NCI-H1436 (cell line): ENCODE measurements at places on chromosomes 5 and 9.

DNA sequence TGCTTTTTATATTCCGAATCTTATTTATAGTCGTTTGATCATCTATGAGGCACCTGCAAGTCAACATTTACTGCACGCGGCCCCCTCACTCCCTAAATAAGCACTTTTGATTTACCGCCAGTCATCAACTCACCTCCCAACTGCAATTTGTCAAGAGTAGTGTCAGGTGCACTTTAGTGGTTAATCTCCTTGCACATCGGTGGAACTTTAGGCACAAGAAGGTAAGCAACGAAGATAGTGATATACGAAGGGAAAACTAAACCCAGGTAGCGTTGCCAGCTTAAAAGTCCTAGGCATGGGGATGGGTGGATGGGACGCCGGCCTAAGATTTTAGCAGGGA, 513 bp upstream of the RNF180 start:
- DNase-seq: no peak

GRCh38 chr5:64207978-64208377, 42.3 kb downstream of the RNF180 start:
- no peak for DNase-seq

GRCh38 chr5:59001716-59002115, 418.8 kb downstream of the RAB3C start:
- no peak for DNase-seq

GRCh38 chr9:88991066-88992034, at the start of gene S1PR3:
S1PR3 (plus strand) TSS chr9:88991468; CDS start chr9:89001201, 9,733 bp downstream.
- DNase-seq: no peak

DNA sequence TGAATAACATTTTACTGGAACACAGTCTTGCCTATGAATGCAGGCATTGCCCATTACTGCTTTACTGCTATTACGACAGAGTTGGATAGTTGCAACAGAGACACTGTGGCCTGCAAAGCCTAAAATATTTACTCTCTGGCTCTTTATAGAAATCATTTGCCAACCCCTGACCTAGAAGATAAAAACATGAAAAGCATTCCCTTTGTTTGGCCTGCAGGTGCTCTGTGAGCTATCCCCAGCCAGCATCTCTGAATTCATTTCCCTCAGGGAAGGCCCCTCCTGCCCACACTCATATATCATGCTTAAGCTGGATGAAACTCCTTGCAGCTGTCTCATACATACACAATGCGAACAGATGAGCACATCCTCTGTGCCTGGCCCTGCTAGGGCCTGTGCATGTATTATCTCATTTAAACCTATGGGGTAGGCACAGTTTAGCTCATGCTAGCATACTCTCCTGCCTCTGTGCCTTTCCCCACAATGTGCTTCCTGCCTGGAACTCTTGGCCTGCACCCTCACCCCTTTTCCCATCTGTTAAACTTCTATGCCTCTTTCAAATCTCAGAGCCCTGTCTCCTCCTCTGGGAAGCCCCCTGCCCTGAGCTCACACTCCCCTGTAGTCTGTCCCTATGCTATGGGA, 193.1 kb downstream of the PAX5 start:
- no peak for DNase-seq

DNA sequence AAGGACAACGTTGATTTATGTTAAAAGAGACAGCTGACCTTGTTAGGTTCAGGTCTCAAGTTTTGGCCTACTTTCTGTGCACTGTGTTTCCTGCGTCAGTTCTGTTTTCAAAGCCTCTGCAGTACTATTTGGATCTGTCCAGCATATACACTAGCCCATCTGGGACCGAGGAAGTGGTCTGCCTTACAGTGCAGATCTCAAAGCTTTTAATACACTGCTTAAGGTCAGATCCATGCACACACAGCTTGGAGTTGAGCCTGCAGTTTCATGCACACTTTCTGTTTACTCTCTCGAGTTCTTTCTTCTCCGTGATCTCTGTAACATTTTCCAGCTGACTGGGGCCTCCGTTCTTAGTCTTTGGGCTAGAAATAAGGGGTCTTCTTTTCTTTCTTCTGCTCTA, 24.1 kb downstream of the CARTPT start:
- DNase-seq: no peak

DNA sequence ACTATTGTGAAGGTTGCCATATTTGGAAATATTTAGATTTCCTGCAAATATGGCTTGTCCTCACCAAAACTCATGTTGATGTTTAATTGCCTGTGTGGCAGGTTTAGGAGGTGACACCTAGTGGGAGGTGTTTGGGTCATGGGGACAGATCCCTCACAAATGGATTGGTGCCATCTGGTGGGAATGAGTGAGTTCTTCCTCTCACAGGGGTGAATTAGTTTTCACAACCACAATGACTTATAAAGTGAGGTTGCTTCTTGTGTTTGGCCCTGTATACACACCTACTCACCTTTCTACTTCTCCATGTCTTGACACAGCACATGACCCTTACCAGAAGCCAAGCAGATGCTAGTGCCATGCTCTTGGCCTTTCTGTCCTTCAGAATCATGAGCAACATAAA, 41.1 kb downstream of the ISOC1 start:
- DNase-seq: no peak

GRCh38 chr5:127581450-127581849, 64.0 kb downstream of the PRRC1 start:
- DNase-seq: no peak

DNA sequence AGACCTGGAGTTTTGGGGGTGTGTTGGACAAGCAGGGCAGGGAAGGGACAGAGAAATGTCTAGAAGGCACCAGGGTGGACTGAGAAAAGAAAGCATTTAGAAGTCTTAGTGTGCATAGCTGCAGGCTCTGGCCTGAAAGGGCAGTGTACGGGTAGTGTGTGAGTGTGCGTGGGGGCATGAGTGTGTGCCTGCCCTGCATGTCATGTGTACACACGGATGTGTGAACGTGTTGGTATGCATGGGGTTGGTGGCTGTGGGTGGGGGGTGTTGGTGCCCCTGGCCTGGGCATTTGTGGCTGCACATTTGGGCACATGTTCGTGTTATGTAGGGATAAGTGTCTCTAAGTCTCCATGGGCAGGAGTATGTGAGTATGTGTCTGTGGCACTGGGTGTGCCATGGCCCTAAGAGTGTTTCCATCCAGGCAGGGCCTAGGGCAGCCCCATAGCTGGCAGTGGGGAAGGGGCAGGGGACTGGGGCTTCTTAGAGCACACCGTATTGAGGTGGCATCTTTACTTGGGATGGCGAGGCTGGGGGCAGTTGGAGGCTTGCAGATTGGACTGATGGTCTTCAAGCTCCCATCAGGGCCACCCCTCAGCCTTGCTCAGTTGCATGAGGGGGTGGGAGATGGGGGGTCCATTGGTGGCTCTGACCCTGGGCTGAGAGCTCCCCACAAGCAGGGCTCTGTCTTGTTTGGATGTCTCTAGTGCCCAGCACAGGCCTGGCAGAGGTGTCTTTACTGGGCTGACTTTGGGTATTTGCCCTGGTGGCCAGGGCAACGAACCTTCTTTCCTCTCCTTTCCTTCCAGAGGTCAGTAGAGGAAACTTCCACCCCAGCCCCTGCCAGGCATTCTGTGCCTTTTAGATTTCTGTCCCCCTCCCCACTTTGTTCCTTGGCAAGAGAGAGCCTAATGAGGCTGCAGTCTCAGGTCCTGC, 15.0 kb downstream of the PSD2 start:
- DNase-seq: no peak

DNA sequence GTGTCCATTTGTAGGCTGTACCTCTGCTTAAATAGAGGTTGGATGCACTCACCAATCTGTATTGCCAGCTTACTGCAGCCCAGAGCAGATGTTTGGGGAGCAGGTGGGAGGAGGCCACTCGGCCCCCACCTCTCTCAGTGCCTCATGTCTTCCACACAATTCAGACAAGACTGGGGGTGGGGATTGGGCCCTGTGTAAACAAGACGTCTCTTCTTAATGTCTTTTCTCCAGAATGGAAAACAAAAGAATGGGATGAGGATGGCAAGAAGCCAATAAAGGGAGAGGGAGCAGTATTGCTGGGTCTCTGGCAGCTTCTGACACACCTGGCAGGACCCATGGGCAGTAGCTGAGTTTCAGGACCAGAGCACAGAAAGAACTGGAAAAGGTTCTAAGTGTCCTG, 64.9 kb downstream of the SIL1 start:
- DNase-seq: peak; percentile 11

GRCh38 chr5:94690778-94691177, 72.3 kb downstream of the SLF1 start:
- no peak for DNase-seq

- DNase-seq: no peak
Measured at GRCh38 chr5:142735323-142736246, 34.6 kb upstream of the ARHGAP26 start.

DNA sequence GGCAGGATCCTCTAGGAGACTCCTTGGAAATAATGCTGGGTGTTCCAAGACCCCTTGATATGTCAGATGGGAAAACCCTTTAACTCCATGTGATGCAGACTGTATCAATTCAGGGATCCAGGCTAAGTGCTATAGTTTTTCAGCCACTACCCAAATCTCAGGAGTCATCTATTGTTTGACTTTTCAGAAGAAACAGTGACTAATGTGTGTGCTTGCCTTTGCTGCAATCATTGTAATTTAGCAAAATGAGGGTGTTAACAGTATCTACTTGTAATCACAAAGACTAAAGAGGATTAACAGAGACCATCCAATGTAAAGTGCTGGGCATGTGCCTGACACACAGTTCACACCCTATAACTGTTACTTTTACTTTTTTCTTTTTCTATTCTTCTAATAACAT, 309.6 kb upstream of the RFX3 start:
- DNase-seq: no peak

GRCh38 chr5:2588850-2589501, 162.5 kb downstream of the IRX2 start:
- DNase-seq: no peak

- no peak for DNase-seq
Measured at GRCh38 chr5:145484158-145484557, 351.0 kb downstream of the PRELID2 start.

GRCh38 chr5:79378510-79379186, 135.3 kb downstream of the HOMER1 start:
- DNase-seq: no peak

DNA sequence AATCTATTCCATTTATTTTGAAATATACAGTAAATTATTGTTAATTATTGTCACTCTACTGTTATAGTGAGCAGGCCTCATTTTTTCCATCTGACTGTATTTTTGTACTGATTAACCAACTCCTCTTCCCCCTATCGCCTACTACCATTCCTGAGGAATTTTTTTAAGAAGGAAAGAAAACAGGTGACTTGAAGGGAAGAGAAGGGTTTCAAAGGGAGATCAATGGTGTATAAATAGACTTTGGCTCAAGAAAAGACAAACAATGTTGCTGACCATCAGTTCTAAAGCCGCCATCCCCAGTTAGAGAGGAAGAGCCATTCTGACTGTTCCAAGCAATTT, 69.7 kb downstream of the BAAT start:
- DNase-seq: no peak

DNA sequence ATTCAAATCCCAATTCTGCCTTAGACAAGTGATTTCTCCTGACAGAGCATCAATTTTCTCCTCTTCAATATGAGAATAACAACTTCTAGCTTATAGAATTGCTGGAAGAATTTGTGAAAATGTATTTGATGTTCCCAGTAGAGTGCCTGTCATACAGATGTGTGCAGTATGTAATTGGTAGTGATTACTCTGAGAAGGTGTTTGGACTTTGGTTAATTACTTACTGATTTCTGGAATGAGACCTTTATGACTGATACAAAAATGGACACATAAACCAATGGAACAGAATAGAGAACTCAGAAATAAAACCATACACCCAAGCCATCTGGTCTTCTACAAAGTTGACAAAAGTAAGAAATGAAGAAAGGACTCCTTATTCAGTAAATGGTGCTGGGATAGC, 101.9 kb upstream of the TRIM32 start:
- DNase-seq: no peak

DNA sequence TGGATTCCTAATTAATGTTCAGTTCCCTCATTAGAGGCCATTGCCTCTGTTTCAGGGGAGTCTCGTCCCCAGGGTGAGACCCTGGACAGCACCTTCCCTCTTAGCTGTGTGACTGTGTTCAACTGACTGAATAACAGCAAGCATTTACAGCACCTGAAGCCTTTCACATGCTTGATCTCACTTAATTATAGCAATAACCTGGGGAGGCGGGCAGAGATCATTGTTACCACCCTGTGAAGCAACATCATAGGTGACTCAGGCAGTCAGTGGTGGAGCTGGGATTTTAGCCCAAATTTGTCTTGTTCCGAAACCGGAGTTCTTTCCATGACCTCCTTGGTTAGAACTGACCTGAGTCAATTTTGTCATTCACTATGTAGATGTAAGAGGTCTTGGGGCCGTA, 105.2 kb upstream of the RAD23B start:
- DNase-seq: peak; percentile 65

GRCh38 chr9:92122061-92122460, 6.8 kb upstream of the SPTLC1 start:
- no peak for DNase-seq

DNA sequence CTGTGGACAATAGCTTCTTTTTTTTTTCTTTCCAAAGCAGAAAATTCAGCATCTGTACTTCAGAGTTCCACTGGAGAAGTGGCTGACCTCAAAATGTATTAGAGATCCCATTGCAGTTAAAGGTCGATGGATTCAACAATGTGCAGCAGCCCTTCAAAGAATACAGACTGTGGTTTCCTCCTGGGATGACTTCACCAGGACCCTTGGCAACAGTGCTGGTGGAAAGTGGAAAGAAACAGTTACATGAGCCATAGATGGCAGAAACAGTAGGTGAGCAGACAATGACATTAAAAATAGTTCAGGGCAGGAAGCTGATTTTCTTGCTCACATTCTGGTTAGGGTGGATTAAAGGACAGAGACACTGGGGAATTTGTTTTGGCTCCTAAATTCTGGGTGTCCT, 62.4 kb downstream of the SLC28A3 start:
- no peak for DNase-seq

- DNase-seq: no peak
Measured at GRCh38 chr5:135564331-135564730, 14.5 kb downstream of the CXCL14 start.
